Fibroblast of skin of left biceps (primary cell): ENCODE measurements at places on chromosomes 3 and 15.

- DNase-seq = no peak
These were observed at the start of gene TNK2 for GRCh38 chr3:195907934-195908693. Gene TNK2, minus strand, starts transcription at chr3:195908551. Its CDS starts 19,963 bp downstream, at chr3:195888588.

- no peak for DNase-seq
These were observed 38.7 kb downstream of the PDIA5 start for GRCh38 chr3:123105201-123106189.

GRCh38 chr3:192128922-192129321, 598.4 kb downstream of the FGF12 start:
- no peak for DNase-seq

DNA sequence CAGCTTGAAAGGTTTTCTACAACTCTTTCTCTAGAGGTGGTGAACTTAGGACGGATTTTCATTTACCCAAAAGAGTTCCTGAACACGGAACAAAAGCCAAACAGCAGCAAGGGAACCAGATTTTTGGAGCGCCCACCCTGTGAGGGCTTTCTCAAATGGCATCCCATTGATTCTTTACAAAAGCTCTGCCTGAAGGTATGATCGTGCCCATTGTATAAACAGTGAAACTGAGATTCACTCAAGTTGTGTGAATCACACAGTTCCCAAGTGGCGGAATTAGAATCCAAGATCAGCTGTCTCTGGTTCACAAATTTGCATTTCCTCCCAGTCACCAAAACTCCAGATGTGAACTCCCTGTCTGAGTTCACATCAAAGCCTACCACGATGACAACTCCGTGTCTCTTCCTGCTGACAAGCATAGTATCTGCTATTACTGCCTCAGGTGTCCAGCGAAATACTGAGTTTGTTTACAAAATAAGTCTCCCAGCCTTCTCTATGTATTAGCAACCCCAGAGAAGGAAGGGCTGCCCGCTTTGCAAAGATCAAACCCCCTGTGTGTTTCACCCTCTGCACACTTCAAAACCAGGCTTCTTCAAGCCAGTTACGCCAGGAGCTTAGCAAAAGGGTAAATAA, 235.9 kb upstream of the ST8SIA2 start:
- DNase-seq = no peak

- DNase-seq = no peak
These were observed 106.8 kb downstream of the MBNL1 start for GRCh38 chr3:152375546-152375945.
